ENCODE measurements at places on chromosomes 12 and 14.

DNA sequence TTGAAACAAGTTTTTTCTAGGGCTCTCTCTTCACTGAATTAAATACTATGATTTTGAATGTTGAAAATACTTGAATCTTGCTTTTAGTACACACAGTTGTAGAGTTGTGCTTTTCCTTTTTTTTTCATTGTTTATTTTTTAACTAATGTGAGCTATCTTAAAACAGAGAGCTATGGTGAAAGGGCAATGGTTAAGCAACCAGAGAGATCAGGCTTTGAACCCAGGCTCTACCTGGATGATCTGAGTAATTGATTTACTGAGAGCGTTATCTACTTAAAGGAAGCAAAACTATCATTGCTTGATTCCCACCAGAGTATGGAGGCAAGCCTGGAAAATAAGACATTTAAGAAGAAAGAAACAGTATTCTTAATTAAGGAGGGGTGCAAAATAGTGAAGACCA is 138.6 kb downstream of the DUSP6 start:
- no peak for DNase-seq

GRCh38 chr12:22796941-22797630 is 172.1 kb downstream of the ETNK1 start:
- DNase-seq = no peak

- no peak for DNase-seq
Observed at GRCh38 chr12:6782850-6783566, 6.3 kb upstream of the CD4 start.

GRCh38 chr12:17108877-17109541 is 503.0 kb upstream of the LMO3 start:
- DNase-seq = no peak

DNA sequence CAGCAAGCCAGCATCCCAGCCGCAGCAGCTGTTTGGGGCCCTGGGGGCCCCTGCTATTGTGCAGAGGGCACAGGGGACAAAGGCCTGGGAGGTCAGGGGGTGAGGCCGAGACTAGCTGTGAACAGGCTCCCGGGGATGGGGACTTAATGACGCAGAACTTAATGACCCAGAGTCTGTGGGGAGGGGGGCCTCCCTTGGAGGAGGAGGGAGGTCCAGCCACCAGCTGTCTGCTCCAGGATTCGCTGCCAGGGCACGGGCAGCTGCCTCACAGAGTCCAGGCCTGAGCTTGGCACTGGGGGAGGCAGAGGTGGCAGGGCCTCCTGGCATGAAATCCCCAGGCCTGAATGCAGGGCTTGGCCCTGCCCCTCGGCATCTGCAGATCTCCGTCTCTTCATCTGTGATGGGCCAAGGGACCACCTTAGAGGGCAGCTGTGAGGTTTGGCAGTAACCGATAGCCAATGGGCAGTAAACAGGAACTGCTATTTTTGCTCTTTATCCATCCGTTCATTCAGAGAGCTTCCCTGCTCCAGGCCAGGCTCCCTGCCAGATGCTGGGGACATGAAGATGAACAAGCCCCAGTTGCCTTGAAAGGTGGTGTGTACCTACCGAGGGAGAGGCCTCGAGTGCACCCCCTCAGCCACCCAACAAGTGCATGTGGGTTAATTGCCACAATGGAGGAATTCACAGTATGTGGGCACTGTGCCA is 6.7 kb downstream of the FAM222A start:
- DNase-seq = no peak

DNA sequence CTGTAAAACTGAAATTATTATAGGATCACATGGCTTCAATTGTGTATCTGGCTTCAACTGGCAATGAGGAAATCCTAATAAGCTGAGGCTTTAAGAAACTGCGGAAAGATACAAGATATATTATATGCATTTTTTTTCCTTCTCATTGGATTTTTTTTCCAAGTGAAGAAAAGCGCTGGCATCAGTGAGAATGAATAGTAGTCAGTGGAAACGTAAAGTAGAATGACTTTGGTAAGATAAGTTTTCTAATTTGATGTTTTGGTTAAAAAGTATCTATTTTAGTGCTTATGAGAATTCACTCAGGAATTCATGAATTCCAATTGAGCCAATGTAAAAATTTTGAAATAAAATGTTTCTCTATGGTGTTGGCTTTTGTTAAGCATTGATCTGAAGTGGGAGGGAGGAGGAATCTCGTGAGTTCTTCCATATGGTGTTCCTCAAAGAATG is 173.5 kb upstream of the FRMD6 start:
- DNase-seq = no peak

GRCh38 chr12:31944299-31944698 is 14.9 kb upstream of the RESF1 start:
- DNase-seq = no peak

DNA sequence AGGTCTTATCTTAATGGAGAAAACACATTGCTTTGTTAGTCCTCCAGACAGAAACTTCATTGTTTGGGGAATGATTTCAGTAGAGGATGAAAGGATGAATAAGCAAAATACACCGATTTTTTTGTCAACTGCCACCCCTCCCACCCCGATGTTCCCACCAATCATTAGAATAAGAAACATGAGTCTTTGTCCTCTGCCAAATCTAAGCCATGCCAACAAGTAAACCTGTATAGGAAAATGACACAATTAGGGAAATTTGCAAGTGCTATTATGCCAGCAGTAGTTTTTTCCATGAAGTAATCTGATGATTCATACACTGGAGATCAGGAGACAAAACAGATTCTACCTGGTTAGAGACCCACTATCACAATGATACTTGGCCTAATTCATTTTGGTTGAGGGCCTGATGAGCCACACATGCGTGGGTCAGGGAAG is 35.9 kb downstream of the FLRT2 start:
- DNase-seq = no peak

- peak; percentile 14 for DNase-seq
Observed at GRCh38 chr14:37027188-37027824, 145.1 kb downstream of the SLC25A21 start.

DNA sequence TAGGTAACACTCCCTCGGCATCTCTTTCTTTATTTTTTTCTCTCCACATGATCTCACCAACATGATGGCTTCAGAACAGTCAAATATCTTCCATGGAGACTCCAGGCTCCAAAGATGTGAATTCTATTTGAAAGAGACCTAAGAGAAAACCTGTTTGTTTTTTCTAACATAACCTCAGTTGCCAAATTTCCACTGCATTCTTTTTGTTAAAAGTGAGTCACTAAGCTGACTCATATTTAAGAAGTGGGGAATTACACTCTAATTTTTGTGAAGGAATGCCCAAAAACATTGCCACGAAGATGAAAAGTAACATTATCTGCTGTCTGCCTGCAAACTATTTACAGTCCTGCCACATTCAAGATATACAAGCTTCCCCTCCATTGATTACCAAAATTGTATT is 1337.6 kb downstream of the LRFN5 start:
- no peak for DNase-seq

GRCh38 chr12:49518914-49519573 is 19.8 kb upstream of the KCNH3 start:
- no peak for DNase-seq

- DNase-seq = no peak
Observed at GRCh38 chr12:7989827-7990491, 42.6 kb upstream of the FOXJ2 start.

GRCh38 chr14:102344485-102344884 is 18.2 kb downstream of the CINP start:
- DNase-seq = no peak

DNA sequence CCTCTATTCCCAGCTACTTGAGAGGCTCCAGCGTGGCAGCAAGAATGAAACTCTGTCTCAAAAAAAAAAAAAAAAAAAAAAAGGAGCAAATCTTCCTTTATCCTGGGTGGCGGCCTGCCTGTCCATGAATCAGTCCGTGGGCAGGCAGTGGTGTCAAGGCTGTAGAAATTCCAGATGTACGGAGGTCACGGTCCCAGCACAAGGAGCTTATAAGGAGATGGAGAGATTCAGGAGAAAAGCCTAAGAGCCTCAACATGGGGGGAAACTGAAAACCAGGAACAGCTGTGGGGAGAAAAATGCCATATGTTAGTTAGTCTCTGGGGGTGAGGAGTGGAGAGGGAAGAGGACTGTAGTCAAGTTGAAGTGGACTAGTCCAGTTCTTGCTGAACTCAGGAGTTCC is 130.5 kb upstream of the CRY1 start:
- no peak for DNase-seq

DNA sequence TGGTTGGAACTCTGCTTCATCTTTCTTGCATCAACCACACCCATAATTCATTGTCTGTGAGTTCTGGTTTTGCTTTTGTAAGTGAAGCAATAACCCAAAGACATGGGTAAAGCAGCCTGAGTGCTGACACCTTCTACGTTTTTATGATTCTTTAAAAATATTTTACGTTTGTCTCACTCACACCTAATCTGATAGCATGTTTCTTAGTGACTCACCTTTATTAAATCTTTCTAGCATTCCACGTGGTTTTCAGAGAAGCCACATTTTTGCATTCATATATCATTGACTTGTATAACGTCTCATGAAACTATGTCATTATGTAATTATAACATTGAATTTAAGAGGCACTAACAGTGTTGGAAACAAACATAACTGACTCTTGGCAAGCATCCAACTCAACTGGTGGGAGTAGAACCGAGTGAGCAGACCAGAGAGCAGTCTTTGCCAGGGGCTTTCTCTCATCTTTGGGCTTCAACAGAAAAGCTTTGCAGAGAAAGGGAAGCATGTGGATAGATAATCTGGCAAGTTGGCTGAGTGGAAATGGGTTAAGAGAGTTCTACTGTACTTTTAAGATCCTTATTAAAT is 118.8 kb downstream of the TPH2 start:
- DNase-seq = no peak

- no peak for DNase-seq
Observed at GRCh38 chr12:91123236-91123916, 12.1 kb upstream of the LUM start.

GRCh38 chr14:49461529-49462401 is 124.4 kb downstream of the RPS29 start:
- DNase-seq = peak; percentile 58

GRCh38 chr12:53978477-53979356 is 4.0 kb upstream of the HOTAIR start:
- DNase-seq = no peak

- no peak for DNase-seq
Observed at GRCh38 chr14:81416194-81416952, 16.2 kb upstream of the STON2 start.

- no peak for DNase-seq
Observed at GRCh38 chr14:104732931-104733681, 9.1 kb downstream of the ADSS1 start.

DNA sequence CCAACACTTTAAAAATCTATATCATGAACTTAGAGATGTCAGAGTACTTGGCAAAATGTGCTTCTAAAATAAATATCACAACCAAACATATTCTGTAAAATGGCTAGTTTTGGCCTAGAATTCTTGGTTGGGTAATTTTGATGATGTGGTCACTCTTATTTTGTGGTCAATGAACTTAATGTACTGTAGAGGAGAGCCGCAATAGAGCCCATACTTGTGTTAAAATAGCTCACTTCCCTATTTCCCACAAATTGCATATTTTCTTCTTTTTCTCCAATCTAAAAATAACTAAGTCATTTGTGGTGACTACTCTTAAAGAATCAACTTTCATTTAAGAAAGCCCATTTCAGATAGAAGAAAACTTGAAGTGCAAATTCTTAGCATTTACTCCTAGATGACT is 619.4 kb downstream of the CCER1 start:
- DNase-seq = no peak

- DNase-seq = peak; percentile 55
Observed at GRCh38 chr14:72420749-72421474, 473.0 kb downstream of the DPF3 start.

GRCh38 chr12:109160433-109160832 is 44.0 kb downstream of the ACACB start:
- no peak for DNase-seq

- no peak for DNase-seq
Observed at GRCh38 chr14:100111931-100112704, 46.9 kb downstream of the EVL start.

DNA sequence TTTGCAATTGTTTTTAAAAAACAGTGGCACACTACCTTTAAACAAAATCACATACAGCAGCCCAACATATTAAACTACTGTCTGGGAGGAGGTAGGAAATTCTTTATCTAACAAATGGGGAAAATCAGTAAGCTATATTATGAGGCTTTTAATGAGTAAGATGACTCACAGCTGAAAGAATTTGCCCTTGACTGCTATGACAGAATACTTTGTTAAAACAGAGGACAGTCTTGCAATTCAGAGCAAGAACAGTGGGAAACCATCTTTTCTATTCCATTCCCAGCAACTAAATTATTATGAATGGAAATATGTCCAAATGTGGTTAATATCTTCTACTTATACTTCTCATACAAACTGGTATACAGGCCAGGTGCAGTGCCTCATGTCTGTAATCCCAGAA is 49.2 kb upstream of the SGPP1 start:
- no peak for DNase-seq

DNA sequence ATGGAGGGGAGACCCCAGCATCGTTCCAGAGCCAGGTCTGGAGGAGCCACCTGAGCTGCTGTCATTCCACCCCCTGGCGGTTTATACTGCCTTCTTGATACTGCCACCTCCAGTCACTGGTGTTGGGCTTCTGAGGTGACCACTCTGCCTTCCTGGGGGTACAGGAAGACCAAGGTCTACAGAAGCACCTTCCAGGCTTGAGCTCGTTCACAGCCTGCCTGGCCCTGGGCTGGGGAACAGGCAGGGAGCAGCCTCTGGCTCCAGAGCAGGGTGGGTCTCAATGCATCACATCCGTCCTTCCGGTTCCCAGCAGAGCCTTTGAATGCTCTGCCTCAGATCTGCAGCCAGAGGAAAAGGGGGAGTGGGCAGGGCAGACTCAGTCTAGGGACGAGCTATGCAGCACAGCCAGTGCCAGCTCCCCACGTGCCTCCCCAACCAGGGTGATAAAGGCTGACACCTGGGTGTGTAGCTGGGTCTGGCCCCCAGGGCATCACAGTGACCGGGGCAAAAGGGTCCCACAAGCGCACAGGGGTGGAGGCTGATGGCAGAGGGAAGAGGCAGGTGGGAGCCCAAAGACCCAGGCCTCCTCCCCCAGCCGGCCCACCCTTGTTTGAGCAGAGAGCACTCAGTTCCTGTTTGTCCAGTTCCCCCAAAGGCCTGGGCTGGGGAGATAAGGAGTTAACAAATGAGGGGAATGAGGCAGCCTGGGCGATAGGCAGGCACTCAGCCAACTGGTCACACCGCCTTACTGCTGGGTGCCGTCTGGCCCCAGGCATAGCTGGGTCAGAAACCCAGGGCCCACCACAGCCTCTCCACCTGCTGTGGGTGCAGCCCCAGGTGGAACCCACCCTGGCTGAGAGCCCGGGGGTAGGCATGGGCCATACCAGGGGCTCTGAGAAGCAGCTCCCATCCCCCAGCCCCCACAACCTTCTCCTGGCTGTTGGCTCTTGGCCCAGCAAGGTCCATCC is 17.1 kb downstream of the DEGS2 start:
- no peak for DNase-seq

- DNase-seq = no peak
Observed at GRCh38 chr14:49953196-49953595, 60.3 kb downstream of the ARF6 start.

- DNase-seq = no peak
Observed at GRCh38 chr14:54225457-54226060, 171.2 kb upstream of the CDKN3 start.

GRCh38 chr12:30774599-30774998 is 19.8 kb upstream of the CAPRIN2 start:
- DNase-seq = no peak

- no peak for DNase-seq
Observed at GRCh38 chr14:91893007-91893406, 25.7 kb upstream of the TC2N start.

GRCh38 chr12:19177754-19178153 is 48.2 kb downstream of the PLEKHA5 start:
- DNase-seq = no peak

All from renal cortex interstitium (tissue), 15 donors.